ENCODE measurements at places on chromosomes 1 and 21. TPM values are rescaled to one million over a fixed set of nuclear protein-coding genes. Genes with fewer than 3 reads are reported as not detected.

SPATA21 gene
- total RNA-seq, result 0.02 TPM

GUCA2A gene
- not detected for total RNA-seq

FAM72C gene
- total RNA-seq, result 5.2 TPM

SLC9C2 gene
- not detected for total RNA-seq

PRELP gene
- not detected for total RNA-seq

GREM2 gene
- total RNA-seq, result not detected

SPATA17 gene
- 0.22 TPM for total RNA-seq

MX1 gene
- 1,365 TPM for total RNA-seq

DNA sequence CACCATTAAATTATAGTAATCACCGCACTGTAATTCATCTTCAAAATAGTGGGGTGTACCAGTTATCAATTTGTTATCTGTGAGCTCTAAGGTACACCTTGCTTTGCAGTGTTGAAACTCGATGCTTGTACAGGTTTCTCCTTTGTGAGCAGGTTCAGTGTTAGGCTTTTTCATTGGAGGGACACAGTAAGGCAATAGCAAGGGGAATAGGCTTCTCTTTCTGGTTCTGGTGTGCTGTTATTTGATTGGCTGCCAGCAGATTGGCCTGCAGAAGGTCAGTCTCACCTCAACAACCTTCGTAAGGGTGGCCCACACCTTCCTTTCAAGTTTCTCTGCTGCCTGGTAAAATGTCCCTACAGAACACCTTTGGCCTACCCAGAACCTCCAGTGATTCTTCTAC lies 76.2 kb upstream of the B3GALT2 start:
- DNase-seq, result no peak

DNA sequence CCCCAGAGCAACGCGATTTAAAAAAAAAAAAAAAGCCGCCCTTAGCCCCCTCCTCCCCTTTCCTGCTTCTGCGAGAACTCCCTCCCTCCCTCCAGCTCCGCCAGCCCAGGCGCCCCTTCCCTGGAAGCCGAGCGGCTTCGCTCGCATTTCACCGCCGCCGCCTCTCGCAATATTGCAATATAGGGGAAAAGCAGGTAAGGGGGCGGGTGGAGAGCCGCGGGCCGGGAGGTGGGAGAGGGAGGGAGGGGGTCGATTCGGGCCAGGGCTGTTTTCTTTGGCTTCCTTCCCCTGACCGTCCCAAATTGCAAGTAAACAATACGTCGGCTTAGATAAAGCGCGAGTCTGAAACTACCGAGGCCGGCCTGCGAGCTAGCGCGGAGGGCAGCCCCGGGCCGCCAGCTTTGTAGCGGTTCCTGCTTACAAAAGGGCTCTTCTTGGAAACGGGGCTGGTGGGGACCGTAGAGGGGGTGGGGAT lies 408 bp downstream of the LMO4 start:
- peak; percentile 58 for DNase-seq

- no peak for DNase-seq
Measured at GRCh38 chr1:41474490-41475271, 9.8 kb downstream of the EDN2 start.

GRCh38 chr1:62235576-62235975 lies 40.9 kb downstream of the L1TD1 start:
- DNase-seq, result peak; percentile 24

GRCh38 chr1:30691480-30691879 lies 31.9 kb downstream of the MATN1 start:
- no peak for DNase-seq

DNA sequence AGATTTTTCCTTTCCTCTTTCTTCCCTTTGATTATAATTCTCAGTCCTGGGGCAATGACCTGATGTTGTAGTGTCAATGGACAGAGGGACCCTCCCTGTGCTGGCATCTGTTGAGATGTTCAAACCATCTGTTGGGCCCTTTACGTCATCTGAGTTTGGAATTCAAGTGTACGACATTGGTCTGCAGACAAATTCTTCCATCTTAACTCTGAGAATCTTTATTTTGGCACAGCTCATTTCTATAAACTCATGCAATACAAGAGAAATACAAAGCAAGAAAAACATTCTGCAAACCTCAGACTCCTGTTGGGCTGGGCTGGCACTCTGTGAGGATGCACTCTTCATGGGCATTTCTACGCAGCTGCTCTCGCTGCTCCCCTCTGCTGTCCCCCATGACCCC lies 54.2 kb downstream of the IFI44 start:
- no peak for DNase-seq
